Anterior cingulate cortex (tissue), 58 donors: ENCODE measurements at places on chromosomes 4 and X.

DNA sequence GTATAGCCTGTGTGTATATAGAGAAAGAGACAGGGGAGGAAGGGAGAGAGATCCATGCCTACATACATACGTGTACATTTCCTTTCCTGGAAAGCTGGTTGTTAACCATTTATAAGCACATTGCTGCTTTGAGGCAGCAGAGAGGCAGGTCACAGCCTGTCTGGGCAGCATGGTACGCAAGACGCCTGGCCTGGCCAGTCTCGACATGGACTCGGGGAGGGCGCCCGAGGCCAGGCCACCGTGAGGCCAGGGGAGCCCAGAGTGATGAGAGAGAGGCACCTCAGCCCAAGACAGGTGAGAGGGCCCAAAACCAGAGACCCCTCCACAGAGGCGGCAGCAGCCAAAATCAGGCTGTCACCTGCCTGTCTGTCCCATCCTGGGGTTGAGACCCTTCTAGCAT is 3.9 kb downstream of the TREX2 start:
- DNase-seq: no peak

GRCh38 chr4:38235354-38235753 is 275.2 kb downstream of the PTTG2 start:
- no peak for DNase-seq

DNA sequence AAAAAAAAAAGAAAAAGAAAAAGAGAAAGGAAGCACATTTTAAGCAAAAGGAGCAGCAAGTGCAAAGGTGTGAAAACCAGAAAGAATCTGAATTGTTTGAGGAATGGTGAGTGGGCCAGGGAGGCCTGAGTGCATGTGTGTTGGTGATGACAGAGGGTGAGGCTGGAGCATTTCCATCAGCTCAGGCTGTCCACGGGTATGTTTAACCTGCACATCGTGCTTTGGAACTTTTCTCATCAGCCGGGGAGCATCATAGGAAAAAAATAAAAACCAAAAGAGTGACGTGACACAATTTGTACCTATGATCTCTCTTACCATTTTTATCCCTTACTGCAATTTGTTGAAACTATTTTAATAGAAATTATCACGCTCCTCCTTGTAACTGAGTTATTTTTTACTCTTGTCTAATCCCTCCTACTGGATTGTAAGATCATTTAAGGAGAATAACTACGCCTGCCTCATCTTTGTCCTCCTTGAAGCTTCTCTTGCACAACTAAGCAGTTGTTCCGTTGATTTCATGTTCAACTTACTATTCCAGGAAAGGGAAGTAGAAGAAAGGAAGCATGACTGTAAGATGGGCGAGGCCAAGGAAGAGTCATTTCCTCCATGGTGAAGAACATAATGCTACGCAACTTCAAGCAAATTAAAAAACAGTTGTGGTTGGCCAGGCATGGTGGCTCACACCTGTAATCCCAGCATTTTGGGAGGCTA is 7.0 kb downstream of the PALLD start:
- DNase-seq: no peak

DNA sequence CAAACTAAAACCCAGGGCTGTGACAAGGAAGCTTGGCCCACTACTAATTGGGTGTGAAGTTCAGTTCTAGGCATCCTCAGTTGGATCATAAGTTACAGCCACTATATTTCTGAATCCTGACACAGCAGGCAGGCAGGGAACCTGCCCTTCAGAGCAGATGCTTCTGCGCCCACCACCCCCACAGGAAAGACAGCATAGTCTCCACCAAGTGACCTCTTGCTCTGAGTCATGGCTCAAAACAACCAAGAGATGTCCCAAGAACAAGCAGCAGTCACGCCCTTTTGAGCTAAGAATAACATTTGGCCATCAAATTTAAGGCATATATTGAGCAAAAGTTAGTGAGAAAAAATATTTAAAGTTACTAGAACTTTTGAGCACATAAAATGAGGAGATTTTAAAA is 170.7 kb upstream of the SMARCAD1 start:
- no peak for DNase-seq

DNA sequence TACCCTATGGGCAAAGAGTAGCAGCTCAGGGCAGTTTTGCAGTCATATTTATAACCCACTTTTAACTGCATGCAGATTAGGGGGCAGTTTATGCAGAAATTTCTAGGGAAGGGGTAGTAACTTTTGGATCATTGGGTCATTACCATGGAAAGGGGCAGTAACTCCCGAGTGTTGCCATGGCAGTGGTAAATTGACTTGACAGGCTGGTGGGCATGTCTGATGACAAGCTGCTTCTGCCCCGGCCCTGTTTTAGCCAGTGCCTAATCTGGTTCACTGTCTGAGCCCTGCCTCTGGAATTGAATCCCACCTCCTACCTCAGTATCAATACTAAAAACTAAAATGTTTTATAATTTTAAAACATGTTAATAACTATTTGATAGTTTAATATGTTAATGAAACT is 362.1 kb upstream of the ATOH1 start:
- DNase-seq: no peak

GRCh38 chrX:37921758-37922157 is 74.4 kb upstream of the DYNLT3 start:
- no peak for DNase-seq

GRCh38 chrX:85243155-85243554 is 424 bp downstream of the SATL1 start:
- no peak for DNase-seq

DNA sequence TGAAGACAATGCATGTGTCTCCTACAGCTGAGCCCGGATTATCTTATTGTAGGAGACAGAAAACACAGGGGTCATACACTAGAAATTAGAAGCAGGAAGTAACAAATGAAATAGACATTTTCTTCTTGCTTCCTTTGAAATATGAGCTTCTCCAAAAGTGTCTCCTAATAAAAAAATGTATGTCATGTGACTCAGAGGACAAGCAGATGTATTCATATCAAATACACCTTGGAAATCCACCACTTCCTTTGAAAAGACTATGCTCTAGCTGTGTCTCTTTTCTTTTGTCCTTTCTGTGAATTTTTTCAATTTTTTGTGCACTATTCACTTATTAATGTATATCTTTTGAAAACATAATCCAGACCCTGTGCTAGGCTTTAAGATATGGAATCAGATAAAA is 1906.2 kb downstream of the C4orf33 start:
- no peak for DNase-seq
